ENCODE measurements at places on chromosomes 1 and 21.

DNA sequence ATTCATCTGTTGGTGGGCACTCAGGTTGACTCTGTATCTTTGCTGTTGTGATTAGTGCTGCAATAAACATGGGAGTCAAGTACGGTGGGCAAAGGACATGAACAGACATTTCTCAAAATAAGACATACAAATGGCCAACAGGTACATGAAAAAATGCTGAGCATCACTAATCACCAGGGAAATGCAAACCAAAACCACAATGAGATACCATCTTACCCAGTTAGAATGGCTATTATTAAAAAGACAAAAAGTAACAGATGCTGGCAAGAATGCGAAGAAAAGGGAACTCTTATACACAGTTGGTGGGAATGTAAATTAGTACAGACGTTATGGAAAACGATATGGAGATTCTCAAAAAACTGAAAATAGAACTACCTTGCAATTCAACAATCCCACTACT is 98.9 kb downstream of the TMEM53 start:
- DNase-seq = no peak

DNA sequence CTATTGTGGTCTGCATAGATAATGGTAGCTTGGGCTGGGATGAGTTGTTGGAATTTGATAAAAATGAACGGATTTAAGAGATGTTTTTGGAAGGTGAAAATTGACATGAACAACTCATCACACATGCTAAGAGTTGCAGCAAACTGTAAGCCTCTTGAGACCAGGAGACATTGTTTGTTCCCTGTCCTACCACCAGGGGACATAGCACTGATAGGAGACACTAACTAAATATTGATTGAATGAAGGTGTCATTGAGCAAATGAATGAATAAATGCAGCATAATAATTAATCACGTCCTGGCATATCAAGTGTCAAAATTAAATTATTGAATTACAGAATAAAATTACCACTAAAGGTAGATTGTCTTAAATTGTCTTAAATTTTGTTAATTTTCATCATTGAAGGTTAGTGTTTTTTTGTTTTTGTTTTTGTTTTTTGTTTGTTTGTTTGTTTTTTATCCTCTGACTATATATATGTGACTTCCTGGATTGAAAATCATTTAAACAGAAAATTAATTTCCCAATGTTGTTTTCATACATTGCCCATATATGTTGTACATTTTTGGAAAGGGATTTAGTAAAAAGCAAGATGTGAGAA is 285.3 kb upstream of the C1orf105 start:
- no peak for DNase-seq

DNA sequence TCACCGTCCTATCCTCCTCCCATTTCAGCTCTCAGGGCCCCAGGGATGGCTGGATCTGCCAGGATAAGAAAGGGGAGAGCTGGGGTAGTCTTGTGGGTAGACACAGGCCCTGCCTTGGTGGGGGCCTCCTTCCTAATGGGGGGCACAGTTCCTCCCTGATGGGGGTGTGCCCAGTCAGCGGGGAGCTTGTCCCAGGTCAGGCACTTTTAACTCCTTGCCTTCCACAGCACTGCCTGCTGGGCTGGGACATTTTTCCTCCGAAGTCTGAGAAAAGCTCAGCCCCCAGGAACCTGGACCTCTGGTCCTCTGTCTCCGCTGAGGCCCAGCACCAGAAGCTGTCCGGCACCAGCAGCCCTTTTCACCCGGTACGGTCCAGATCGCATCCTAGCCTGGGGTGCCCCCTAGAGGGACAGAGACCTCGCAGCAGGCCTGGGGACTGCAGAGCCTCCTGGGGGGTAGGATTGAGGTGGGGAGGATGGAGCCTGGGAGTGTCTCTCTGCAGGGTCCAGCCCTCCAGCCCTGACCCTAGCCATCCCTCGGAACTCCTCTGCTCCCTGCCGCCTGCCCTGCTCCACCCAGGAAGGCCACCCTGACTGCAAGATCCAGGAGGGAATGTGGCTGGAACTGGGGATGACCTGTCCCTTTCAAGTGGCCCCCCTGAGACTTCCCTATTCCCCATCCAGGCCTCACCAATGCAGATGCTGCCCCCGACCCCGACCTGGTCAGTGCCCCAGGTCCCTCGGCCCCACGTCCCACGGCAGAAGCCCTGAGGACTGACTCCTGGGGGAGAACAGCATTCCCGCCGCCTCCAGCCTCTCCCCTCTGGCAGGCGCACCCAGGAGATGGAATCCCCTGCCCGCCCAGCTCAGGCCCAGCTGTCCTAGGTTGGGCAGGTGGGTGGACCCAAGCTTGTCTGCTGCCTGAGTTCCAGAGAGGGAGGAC is 12.0 kb downstream of the MIIP start:
- DNase-seq = no peak

- DNase-seq = no peak
Observed at GRCh38 chr1:21267191-21268077, 22.8 kb downstream of the ECE1 start.

GRCh38 chr21:43198376-43198775 is 29.6 kb downstream of the CRYAA start:
- DNase-seq = no peak

DNA sequence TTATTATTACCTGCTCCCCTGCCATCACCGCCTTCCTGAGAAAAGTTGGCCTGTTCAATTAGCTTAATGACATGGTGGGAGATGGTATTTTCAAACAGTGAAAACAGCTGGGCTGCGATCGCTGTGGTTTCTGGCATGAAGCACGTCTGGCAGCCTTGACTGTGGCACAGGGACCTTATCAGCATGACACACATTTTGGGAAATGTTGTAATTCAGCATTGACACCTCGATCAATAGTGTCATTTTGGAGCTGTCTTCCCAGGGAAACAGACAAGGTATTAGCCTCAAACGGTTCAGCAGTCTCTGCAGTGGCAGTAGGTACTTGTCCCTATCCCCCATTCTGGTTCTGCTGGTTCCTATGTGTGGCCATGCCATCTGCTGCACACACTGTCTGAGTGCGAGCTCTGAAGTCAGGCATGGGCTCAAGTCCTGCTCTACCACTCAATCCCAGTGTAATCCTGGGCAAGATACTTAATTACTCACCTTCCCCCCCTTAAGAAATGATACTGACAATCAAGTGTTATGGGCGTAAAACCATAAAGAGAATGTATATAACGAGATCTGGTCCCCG is 154.5 kb upstream of the KCND3 start:
- no peak for DNase-seq

DNA sequence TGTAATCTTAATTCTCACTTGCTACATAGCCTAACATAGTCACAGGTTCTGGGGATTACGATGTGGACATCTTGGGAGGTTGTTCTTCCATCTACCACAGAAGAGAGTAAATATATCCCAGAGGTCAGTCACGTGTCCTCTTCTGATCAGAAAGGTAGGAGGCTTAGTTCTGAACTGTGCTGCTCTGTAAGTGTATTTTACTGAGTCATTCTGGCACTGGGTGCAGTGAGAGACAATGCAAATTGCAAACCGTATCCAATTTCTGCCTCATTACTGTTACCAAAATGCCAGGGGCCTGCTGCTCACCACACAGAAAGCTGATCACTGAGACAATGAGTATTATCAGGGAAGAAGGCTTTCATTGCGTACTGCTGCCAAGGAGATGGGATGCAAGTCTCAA is 104.0 kb downstream of the GABPA start:
- DNase-seq = no peak

DNA sequence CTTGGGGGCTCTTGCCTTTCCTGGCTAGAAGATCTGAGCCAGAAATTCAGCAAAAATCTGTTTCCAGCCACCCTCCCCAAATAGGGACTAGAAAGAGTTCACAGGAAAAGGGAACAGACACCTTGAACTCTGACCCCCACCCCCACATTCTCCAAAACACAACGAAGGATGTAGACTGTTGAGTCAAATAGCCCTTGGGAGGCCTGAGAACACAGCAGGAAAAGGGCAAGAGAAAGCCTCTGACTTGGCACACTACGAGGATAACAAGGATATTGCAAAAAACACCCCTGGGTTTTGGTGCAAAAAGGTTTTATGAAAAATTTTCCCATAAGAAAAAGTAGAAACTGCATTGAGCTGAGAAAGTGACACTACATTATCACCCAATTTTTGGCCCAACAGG is 1.9 kb upstream of the YRDC start:
- DNase-seq = no peak

GRCh38 chr1:231806623-231807495 is 180.3 kb downstream of the DISC1 start:
- DNase-seq = peak; percentile 2

DNA sequence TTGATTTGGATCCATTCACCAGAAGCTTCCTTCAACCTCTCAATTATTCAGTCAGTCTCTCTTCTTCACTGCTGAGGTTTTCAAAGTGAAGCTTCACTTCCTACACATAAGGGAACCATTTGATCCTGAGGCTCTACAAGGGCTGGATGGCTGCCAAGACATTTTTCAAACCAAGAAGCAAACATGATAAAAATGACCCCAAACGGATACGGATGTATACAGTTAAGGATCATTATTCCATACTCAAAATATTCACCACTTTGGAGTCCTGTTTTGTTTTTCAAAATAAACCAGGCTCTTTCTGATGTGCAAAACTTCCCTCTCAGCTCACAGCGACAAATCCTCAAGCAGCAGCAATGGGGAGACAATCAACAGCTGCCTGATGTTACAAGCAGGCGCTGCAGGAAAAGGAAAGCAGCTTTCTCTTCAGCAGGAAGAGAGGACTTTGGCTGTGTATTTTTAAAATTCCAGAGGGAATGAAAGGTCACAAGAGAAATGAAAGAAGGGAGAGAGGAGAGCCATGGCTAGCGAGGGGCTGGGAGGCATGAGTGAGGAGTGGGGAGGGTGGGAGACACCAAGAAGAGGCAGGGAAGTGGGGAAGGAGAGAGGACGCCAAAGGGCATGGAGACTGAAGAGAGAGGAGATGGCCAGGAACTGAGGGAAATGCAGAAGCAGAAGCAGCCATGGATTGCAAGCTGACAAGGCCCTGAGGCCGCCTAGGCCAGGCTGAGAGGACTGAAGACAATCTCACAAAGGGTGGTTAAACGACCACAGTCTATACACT is 145.4 kb downstream of the SLC45A1 start:
- DNase-seq = no peak

- no peak for DNase-seq
Observed at GRCh38 chr1:23215751-23216449, 1.4 kb downstream of the HTR1D start.

- no peak for DNase-seq
Observed at GRCh38 chr1:178934546-178934945, 63.7 kb upstream of the ANGPTL1 start.

- no peak for DNase-seq
Observed at GRCh38 chr1:37430103-37430985, 44.0 kb upstream of the ZC3H12A start.

GRCh38 chr1:97461782-97462181 is 459.1 kb downstream of the DPYD start:
- no peak for DNase-seq

Data from NCI-H226 (cell line).